ENCODE measurements at places on chromosomes 16 and 17.

- no peak for DNase-seq
These were observed 15.5 kb upstream of the CD300A start for GRCh38 chr17:74450925-74451403.

- DNase-seq, result no peak
These were observed 743 bp upstream of the ARMC7 start for GRCh38 chr17:75109046-75109406.

GRCh38 chr17:21058098-21058893 lies 15.5 kb upstream of the USP22 start:
- DNase-seq, result no peak

GRCh38 chr16:3401719-3402397 lies 843 bp downstream of the ZNF174 start:
- no peak for DNase-seq
